ENCODE measurements at places on chromosomes 4 and X.

- no peak for DNase-seq
These were observed 19.9 kb downstream of the NAT8L start for GRCh38 chr4:2079006-2079405.

DNA sequence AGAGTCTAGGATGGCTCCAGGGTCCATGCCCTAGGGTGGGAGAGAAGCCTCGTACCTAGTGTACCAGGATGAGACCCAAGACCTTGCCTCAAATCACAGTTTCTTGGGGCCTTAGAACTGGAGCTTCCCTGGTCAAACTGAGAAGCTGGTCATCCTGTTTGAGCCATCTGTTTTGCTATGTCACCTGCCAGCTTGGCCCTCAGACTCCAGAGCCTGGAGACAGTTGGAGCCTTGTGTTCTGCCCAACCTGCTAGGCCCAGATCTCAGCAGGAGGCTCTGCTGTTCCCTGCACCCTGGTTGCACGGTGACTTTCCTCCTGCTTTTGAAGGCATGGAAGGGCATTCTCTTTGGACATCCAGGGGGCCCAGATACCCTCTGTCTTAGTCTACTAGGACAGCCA, 206.3 kb upstream of the ATP6AP2 start:
- DNase-seq: no peak

- no peak for DNase-seq
These were observed 42.9 kb downstream of the USP26 start for GRCh38 chrX:133053861-133054598.

- DNase-seq: no peak
These were observed 185.8 kb upstream of the RPS6KA3 start for GRCh38 chrX:20452487-20452886.

GRCh38 chrX:68049466-68049865, 383.8 kb downstream of the OPHN1 start:
- no peak for DNase-seq

GRCh38 chr4:182238355-182238931, 4.8 kb upstream of the TENM3 start:
- no peak for DNase-seq

Measured in stimulated activated CD8-positive, alpha-beta memory T cell treated with anti-CD3 and anti-CD28 coated beads, Interleukin-7, amount 100 ng/mL, for 1 hour (primary cell).